CD4-positive, alpha-beta T cell treated with Interleukin-15 for 4 hours (primary cell): ENCODE measurements at places on chromosomes 6 and 20.

DNA sequence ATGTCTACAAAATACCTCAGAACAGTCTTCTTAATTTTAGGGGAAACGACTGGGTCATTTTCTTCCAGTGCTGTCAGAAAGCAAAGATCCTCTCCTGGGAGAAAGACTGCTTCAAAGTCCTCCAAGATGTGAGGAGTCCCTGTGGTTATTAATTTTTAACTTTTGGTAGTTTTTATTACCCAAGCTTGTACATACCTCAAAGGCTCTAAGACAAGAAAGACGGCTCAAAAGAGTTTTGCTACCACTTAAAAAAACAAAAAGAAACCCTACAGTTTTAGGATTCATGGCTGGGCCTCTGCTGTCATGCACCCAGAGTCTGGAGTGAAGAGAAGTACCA, 56.1 kb upstream of the APCDD1L start:
- DNase-seq, result no peak

GRCh38 chr6:105896052-105896820, 189.9 kb upstream of the PRDM1 start:
- DNase-seq, result no peak

- no peak for DNase-seq
Observed at GRCh38 chr6:45625191-45625664, 247.5 kb upstream of the SUPT3H start.

DNA sequence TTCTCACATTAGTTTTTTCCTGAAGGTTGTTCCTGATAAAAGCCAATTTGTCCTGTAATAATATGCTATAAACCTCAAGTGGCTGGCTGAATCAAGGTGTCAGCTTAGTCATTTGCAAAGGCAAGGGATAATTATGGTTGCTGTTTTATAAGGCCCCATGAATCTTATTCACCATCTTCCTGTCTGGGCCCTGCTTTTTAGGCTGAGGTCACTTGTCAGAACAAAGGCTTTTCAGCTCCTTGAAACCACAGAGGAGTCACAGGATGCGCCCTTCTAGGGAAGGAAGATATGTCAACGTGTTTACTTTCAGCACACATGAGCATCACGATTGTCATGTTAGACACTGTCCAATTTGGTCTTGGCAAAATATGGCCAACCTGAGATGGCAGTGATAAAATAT, 64.8 kb upstream of the NAA20 start:
- no peak for DNase-seq

GRCh38 chr20:37359836-37360235, 13.9 kb downstream of the SRC start:
- DNase-seq, result no peak

DNA sequence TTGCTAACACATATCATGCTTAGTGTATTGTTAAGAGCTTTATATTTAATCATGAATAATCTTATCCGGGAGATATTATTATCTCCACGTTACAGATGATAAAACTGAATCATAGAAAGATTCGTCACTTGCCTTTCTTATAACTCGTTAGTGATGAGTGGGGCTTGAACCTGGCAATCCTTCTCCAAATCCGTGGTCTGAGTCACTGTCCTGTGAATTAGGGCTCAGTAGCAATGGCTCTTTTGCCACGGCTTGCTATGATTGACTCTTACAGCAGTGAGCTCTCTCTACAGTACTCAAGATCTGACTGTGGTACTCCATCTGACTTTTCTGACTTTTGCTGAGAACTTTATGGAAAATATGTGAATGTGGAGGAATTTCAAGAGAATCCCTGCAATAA, 246.9 kb downstream of the PACRG start:
- DNase-seq, result no peak

DNA sequence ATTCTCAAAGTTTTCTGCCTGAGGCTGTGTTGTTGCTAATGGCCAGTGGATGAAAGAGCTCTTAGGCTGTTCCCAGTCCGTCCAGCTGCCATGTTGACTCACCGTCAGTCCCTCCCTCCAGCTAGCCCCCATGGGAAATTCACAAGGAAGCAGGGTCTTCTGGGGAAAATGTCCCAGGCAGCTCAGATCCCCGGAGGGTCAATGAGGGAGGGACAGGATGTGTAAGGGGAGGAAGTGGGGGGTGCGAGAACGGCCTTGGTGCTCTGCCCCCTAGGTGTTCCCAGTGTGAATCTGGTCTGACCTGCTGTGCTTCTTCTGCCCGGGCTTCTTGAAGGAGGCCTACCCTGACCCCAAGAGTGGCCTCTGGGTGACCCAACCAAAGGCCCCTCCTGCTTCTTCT, 65.9 kb downstream of the CEBPB start:
- DNase-seq, result no peak

DNA sequence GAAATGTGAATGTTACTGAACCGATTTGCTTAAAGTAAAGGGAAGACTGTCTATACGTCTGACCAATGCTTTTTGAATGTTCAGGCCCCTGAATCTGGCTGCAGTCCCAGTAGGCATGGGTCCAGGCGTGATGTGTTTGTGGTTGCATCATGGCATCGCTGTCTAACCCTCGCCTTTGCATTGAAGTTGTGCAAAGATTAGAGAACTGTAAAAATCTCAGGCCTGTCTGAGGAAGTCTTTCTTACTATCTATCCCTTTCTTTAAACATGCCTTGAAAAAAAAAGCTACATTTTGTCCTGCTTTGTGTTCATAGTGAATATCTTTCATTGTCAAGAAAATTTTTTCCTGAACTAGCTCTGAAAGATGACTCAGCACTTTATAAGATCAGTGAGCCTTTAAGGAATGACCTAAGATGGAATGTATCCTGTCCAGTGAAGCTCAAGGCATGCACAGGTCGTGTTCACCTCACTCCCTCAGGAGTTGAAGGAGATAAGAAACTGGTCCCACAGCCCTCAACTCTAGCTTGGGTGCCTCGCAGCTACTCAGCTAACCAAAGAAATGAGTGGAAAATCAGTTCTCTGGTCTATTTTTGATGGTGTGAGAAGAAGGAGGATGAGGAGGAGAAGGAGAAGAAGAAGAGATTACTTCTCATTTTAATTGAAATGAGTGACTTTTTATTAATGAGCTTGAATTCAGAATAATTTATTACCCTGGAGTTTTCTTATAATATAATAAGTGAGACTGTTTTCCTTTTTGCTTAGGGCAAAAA, 48.6 kb downstream of the TPD52L1 start:
- DNase-seq, result no peak

- no peak for DNase-seq
Observed at GRCh38 chr6:56437171-56437900, 190.0 kb upstream of the COL21A1 start.

DNA sequence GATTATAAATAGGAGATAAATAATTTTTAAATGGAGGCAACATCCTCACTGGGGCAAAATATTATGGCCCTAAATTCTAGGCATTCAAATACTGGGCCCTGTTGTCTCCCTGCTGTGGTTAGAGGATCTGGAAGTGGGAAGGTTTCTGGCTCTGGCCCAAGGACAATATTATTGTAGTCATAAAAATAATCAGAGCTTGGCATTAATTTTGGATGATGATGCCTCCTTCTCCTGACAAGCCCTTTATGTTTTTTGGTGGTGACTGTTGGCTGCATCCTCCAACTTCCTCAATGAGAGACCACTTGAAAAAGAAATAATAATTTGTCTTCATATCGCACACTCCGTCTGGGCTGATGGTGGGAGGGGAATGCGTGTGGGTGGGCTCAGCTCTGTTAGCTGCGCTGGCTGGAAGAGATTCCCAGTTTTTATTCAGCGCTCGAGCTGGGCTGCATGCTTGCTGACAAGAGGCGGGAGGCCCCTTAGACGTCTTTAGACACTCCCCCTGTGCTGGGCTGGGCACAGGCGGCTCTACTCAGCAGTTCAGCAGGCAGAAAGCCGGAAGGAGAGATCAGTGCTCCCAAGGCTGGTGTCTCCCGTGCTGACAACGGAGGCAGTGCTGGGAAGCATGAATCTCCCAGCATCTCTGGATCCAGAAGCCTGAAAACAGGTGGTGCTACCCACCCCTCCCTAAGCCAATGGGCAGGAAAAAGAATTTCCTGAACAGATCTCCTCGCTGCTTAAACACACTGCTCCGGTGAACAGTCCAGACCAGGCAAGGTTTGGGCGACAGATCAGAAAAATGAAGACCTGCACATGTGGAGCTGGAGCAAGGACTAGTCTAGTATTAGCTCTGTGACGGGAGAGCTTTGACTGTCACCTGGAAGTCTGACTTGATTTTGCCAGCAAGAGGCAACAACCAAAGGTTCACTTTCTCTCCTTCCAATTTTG, 97.7 kb downstream of the SYCP2 start:
- no peak for DNase-seq

DNA sequence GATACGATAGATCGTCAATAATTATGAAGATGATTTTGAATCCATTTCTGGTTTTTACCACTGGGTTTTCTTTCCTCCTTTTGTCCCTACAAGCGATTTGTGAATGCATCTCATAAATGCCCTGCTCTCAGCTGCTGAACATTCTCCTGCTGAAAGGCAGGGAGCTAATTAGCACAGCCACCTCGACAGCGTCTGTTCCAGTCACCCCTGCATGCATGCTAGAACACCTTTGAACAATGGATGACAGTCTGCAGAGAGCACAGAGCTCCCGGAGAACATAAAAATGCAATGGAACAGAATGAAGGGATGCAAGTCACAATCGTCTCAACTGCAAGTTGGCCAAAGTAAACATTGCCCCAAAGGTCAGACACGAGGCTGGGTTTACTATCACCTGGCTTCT, 105.8 kb downstream of the SLC35B3 start:
- no peak for DNase-seq

DNA sequence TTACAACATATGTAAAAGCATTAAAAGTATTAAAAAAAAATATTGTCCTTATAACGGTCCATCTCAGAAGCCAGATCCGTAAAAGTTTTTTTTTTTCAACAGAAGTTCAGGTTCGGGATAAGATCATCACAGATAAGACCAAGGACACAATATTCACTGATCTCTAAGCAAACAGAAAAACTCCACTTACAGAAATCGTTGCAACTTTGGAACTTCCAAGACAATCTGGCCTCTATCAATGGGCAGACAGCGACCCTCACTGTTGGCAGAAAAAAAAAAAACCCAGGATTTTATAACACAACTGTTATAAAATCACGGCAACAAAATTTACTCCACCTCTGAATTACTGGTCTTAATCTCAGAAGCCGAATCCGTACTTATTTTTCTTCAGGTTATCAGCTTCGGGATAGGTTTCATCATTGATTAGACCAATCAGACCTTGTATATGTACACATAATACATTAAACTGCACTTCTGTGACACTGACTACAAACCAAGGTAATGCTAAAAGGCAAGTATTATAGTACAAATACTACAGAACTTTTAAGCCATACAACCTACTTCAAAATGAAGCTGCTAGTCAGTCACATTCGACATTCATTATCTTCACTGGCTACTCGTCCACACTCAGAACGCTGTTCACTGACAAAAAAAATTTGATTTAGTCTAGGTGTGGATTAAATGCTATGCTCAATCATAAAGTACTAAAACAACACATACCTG, 34.7 kb upstream of the SYNCRIP start:
- DNase-seq, result no peak

DNA sequence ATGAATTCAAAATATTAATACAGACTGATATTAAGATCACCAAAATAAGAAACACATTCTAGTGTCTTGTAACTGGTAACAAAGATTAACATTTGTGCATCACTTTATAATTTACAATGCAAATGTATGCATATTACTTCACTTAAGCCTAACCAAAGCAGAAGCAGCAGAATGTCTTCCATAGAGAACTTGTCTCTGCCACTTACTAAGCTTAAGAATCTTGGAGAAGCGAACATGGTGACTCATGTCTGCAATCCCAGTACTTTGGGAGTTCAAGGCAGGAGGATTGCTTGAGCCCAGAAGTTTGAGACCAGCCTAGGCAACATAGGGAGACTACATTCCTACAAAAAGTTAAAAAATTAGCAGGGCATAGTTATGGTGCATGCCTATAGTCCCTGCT, 18.8 kb downstream of the AK9 start:
- DNase-seq, result no peak

DNA sequence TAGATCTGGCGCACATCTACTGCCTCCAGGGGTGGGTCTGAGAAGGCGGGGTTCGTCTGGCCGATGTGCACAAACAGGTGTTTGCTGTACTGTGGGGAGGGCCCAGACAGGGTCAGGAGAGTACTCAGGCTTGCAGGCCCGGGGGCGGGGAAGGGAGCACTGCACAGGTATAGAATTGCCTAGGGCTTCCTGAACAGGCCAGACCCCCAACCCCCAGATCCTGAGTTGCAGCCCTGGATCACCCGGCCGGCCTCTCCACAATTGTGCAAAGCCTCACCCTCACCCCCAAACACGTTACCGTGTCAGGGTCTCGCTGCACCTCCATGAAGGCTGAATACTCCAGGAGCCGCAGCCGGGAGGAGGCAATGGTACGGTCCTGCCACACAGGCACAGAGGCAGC, 7.8 kb downstream of the RPL10A start:
- DNase-seq, result no peak

GRCh38 chr6:125193208-125193607, 39.6 kb downstream of the TPD52L1 start:
- DNase-seq, result no peak
